ENCODE measurements at places on chromosomes 12 and 14.

GRCh38 chr14:34632411-34632978, 2.5 kb upstream of the SNX6 start:
- no peak for DNase-seq

DNA sequence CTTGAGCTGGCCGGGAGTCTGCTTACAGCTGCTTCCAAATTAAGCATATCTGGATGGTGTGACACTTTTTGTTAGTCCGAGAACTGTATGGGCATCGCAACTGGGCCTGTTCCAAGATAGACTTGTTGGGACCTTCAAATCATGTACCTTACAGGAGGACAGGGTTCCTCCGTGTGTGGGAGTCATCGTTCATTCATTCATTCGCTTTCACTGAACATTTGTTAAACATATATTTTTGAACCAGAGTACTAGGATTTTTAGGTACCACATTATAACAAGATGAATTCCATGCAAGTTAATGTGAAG, 387 bp upstream of the IPO8 start:
- DNase-seq, result no peak

GRCh38 chr12:117279606-117280005, 81.8 kb downstream of the NOS1 start:
- DNase-seq, result no peak

GRCh38 chr12:54475537-54475936, 2.1 kb upstream of the GTSF1 start:
- no peak for DNase-seq

GRCh38 chr14:76876076-76876475, 49.9 kb downstream of the LRRC74A start:
- DNase-seq, result peak; percentile 59

All from CD8-positive, alpha-beta memory T cell (primary cell).